ENCODE measurements at places on chromosomes 7 and 10.

DNA sequence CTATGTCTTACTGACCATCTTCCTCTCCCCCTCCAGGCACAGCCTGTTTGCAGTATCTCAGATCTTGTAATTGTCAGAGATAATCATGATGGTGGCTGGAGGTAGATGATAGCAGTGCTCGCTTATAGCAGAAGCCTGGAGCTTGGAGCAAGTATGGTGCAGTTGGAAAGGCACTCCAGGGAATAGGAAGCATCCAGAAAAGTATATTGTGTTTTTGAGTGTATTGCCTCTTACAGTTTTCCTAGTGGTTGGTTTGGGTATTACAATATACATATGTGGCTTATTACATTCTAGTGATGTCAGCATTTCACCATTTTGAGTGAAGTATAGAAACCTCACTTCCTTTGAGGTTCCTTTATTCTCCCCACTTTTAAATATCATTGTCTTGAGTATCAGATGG is 101.5 kb downstream of the STK31 start:
- DNase-seq = no peak

DNA sequence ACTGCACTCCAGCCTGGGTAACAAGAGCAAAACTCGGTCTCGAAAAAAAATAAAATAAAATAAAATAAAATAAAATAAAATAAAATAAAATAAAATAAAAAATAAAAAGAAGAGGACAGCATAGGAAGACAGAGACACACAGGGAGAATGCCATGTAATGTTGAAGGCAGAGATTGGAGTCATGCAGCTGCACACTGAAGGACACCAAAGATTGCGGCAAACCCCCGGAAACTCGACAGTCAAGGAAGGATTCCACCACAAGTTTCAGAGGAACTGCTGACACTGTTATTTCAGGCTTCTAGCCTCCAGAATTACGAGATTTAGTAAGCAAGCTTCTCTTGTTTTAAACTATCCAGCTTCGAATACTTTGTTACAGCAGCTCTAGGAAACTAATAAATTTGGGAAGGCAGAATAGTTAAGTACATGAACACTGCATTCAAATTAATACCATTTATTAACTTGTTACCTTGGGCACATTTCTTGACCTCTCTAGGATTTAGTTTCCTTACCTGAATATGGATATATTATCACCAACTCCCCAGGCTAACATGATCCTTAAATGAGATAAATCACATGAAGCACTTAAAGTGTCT is 9.5 kb downstream of the CPED1 start:
- DNase-seq = no peak

DNA sequence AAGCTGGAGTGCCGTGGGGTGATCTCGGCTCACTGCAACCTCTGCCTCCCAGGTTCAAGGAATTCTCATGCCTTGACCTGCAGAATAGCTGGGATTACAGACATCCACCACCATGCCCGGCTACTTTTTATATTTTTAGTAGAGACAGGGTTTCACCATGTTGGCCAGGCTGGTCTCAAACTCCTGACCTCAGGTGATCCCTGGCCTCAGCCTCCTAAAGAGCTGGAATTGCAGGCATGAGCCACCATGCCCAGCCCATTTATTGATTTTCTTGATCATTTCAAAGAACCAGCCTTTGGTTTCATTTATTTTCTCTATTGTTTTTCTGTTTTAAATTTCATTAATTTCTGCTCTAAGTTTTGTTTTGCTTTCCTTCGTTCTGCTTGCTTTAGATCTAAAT is 50.3 kb downstream of the GUSB start:
- DNase-seq = no peak

GRCh38 chr10:47333532-47333931 is 11.3 kb downstream of the GDF2 start:
- DNase-seq = no peak

DNA sequence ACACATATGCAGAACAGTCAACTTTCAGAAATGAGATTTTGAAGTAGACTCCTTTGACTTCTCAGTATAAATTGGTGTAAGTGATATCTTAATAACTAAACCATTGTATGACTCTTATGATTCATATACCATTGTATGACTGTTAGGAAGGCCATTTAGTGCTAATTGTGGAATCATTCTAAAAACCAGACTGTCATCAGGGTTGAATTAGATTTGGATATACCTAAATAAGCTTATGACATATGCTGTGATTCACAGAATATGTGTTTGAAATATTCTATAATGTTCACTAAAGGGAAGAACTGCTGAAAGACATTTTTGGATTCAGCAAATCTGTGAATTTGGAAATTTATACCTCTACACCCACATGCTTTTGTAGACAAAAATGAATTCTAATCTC is 438.1 kb downstream of the MDFIC start:
- no peak for DNase-seq

DNA sequence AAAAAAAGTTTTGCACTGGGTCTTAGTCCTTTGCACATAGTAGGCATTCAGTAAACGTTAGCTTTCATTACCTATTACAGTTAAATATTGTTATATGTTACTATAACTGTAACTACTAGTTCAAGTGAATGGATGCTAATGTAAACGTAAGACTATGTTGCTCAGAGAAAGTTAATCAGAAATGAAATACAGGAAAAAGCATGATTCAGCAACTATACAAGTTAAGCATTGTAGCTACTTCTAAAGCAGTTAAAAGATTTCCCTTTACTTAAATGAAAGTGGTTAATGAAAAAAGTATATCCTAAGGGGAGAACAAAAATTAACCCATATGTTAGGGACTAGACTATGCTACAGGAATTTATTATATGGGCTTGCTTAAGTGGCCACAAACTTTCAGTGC is 121.2 kb downstream of the SKAP2 start:
- no peak for DNase-seq

DNA sequence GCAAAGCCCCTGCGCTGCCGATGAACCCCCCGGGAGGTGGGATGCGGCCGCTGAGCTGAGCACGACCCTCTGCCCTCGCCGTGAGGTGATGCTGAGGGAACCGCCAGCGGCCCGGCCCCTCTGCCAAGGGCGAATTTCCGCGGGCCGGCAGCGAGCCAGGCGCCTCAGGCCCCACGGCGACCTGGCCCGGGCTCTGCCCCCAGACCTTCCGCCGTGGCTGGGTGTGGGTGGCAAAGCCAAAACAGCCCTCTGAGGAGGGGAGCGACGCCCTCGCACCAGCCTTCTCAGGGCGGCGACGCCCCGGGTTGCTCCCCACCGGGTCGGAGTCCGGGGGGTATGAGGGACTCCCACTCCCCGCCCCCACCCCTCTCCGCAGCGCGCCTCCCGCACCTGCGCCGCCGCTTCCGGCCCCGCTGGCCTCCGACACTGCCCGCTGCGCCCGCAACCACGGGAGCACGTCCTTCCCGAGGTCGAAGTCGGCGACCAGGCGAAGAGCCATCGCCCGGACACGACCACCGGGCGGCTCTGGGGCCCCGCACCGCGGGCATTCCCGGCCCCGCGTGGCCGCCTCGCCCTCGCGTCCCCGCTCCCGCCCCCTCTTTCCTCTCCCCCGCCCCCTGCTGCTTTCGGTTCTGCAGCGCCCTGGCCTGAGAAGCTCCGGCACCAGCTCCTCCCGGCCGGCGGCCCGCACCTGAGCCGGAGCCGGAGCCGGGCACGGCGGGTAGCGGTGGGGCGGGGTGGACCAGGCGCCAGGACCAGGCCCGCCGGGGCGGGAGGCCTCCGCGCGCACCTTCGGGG is at the start of gene GSAP:
Gene GSAP (minus strand): TSS at position 527 of the 798 bp plus-strand sequence. CDS start 28 bp downstream, at position 499.
- DNase-seq = peak; percentile 52

DNA sequence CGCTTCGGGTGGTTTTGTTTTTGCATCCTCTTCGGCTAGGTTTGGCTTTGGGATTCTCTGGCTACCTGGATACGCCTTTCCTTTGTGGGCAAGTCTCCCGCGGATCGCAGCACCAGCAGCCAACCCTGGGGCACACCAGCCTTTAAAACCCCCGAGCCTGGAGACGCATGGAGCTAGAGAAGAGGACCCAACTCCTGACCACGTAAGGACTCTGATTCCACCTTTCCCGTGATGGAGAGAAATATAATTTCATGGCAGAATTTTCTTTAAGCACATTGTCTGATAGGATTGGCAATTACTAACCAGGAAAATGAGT is 535.4 kb upstream of the GALNT17 start:
- no peak for DNase-seq

DNA sequence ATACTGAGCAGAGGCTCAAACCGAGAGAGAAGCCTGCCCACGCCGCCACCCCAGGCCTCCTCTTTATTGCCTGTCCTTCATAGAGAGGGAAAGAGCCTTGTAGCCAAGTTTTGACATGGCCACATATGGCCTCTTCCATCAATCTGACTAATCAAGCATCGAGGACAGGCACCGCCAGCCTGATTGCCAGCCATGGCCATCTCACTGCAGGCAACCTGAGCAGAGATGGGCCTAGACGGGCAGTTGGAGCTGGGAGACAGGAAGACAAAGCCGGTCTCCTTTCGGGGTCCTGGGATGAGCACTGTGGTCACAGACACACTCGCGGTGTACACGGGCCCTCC is 67.2 kb downstream of the EBF3 start:
- no peak for DNase-seq

GRCh38 chr7:128869138-128869943 is 6.7 kb downstream of the ATP6V1F start:
- peak; percentile 21 for DNase-seq
